ENCODE measurements at places on chromosomes 7 and 10.

- no peak for DNase-seq
Observed at GRCh38 chr10:47321521-47322195, 596 bp upstream of the GDF2 start.

DNA sequence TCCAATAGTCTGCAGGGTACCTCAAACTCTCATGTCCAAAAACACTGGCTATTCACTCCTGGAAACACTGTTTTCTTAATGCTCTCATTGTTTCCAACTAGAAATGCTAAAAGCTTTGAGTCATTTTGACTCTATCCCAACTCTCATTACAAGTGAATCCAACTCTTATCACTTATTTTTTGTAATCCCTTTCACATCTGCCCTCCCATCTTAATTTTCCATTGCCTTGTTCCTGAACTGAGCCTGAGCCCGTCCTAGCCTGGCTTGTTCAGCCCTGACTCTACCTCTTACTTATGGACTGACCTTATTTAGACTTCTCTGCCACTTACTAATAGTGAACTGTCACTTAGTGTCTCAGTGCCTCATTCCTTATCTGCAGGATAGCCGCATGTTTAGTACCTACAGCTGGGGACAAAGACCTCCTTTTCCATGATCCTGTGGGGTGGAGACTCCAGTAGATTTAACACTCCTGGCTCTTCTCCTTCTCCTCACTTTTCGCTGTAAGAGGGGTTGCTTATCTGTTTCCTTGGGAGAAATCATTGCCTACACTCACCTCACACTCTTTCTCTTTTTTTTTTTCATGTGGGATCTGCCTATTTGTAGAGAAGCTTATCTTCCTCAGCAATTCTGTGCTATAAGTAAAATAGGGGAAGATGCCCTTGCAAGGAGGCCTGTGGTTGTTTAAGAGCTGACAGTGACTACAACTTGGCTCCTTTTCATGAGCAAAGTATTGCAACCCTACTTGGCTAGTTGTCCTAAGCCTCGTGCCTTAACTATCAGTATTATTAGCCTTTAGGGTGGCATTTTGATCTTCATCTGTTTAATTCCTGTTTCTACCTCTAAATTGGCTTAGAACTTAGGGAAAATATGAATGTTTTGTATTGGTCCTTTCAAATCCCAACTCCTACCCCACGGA is 56.4 kb downstream of the SLC16A12 start:
- DNase-seq: no peak

- DNase-seq: no peak
Observed at GRCh38 chr7:208130-208673, 15.8 kb downstream of the FAM20C start.

DNA sequence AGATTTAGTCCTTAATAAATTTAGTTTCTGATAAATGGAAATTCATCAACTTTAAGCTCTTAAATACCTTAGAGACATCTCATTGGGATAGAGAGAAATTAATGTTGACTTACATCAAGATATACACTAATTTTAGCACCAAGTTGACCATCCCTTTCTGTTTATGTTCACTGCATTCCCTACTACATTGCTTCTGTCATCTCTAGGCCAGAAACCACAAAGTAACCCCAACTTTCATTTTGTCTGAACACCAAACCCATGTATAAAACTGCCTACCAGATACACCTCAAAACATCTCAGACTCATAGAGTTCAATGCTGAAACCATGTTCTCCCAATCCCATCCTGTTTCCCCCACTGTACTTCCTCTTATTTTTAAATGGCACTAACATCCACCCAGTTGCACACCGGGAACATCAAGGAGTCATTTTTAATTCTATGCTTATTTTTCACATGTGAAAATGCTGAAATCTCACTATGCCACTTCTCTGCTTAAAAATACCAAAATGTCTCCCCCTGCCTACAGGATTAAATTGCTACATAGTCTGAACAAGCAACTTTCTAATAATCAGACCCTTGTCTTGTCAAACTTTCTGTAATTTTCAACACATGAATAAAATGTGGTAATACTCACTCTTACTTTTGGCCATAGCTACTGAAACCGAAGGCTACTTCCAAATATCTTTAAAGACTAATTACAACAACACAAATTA is 201.6 kb downstream of the SEMA3D start:
- DNase-seq: no peak

DNA sequence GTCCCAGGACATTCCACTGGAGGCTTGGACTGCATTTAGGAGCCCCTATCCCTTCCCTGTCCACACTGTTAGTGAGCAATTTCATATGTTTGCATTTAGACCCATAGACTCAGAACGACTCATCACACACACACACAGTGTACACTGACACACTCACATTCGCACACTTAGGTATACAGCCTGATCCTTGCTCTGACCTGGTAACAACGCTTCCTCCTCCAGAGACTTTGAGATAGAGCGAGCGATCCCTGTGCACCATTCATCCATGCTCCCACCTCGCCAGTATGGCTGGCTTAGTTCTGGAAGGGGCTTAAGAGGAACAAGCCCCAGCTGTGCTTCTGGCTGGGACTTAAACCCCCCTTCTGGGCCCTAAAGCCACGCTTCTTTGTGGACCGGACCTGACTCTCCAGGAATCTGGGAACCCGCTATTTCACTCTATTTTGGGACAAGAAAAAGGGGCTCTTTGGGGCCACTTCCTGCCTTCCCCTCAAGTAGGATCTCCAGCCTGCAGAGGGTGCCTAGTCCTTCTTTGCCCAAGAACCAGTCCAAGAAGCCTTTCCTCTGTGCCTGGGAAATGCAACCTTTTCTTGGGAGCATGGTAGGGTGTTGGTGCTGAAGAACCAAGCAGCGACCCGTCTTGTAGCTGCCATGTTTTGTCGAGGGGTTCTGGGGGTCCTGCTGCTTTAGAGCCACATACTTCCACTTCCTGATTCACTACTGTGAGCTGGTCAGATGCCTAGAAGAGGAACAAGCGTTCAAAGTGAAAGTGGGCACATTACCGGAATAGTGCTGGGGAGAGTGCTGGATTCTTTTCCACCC is 1.1 kb upstream of the HOXA13 start:
- no peak for DNase-seq

DNA sequence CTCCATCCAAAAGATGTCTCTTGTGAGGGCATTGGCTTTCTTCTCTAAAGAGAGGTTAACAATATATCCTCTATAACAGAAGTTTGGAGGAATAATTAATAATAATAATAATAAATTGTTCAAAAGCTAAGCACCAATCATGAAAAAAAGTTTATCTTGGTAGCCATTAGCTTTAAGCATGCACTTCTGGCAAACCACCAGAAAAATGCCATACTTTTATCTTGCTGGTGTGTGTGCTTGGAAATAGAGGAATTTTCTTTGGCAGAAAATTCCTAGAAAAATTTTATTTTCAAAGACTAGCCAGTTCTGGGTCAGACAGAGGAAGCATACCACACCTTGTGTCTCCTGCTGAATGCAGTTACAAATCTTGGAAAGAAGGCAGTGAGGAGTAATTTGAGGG is 52.5 kb upstream of the NPY start:
- no peak for DNase-seq

- no peak for DNase-seq
Observed at GRCh38 chr7:2025188-2025587, 207.6 kb downstream of the MAD1L1 start.

DNA sequence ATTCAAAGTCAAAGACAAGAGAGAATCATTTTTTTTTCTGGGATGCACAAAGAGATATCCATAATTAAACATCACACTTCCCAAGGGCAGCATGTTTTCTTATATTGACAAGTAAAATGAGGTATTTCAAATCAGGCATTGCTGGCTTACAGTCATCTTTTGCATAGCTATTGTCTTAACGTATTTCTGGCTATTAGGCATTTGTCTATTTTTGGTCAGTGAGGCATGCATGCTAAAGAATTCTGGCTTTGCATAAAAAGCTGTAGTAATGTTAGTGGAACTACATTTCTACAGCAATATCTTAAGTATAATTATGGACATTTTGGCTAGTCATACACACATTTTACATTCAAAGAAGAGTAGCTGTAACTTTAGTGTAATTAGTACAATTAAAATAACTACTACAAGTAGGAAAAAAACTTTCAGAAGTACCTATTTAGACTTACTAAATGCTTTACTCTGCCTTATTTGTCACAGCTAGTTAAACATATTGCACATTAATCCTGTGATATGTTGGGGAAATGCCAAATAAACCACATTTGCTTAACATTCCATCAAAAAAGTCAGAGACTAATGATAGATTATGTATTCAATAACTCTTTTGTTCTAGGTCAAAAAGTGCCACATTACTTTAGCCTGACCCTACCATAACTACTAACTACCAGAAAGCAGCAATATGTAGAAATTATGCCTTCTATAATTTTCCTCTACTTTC is 76.4 kb downstream of the RELN start:
- no peak for DNase-seq

DNA sequence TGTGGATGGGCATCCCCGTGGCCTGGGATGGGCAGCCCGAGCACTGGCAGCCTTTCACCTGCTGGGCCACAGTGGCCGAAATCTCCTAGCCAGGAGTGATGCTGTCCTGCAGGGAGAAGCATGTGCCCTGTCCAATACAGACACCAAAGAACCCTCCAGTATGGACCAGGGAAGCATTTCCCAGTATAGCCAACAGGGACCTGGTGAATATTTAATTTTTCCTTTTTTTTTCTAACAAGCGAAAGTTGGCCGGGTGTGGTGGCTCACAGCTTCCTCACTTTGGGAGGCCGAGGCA is 11.0 kb downstream of the IMPDH1 start:
- DNase-seq: no peak

DNA sequence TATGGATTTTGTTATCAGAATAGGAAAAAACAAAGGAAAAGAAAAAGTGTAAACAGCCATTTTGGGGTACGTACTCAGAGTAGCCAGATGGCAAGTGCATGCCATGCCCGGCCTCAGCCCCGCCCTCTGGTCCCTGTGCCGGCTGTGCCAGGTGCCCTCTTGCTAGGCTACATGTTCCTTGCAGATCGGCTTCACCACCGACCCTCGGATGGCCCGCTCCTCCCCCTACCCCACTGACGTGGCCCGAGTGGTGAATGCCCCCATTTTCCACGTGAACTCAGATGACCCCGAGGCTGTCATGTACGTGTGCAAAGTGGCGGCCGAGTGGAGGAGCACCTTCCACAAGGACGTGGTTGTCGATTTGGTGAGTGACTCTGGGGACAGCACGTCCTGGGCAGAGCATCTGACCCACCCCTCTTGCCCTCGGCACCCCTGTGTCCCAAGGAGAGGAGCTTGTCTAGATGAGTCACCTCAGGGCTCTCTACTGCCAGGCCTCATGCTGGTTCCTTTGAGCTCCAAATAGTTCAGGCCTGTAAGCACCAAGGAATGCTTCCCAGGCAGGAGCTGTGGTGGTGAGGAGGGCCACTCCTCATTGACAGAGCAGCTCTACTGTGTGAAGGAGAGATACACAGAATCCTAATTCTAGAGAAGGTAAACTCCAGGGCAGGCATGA is 54.9 kb upstream of the ZMIZ2 start:
- no peak for DNase-seq

- DNase-seq: no peak
Observed at GRCh38 chr7:158157460-158157859, 430.2 kb downstream of the PTPRN2 start.

- DNase-seq: no peak
Observed at GRCh38 chr7:134504660-134505164, 22.7 kb upstream of the AKR1B10 start.

DNA sequence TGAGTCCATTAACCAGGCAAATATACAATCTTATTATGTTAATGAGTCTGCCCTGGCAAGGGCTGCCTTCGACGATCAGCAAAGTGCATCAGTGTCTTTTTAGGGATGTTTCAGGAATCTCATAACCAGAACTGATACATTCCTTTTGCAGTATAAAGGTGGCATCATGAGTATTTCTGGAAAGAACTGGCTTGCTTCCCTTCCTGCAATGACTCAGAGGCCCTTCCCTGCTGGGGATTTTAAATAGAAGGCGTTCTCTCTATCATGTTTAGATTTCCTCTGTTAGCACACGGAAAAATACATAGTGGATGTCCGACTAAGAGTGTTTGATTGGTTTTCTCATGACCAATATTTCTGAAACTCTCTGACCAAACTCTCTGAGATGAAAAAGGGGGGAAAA is 1.8 kb downstream of the NPS start:
- no peak for DNase-seq

DNA sequence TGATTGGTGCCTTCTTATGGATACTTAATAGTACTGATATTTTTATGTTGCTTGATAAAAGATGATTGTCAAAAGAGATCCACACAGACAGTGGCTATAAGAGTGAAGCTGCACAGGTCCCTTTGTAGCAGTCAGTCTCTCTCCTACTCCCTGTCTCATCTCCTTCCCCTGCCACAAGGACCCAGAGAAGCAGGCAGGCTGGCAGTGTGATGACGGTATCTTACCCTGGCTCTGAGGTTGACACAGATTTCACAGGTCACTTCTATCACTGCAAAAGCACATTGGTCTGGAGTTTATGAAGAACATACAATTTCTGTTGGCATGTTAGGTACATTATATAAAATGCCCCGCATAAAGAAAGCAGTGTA is 64.4 kb upstream of the AHR start:
- peak; percentile 12 for DNase-seq

Data from stimulated activated CD4-positive, alpha-beta T cell treated with anti-CD3 and anti-CD28 coated beads, Interleukin-12 subunit alpha, Interleukin-12 subunit beta, amount 100 ng/mL, for 4 hours (primary cell).